ENCODE measurements at places on chromosomes 6 and 20.

DNA sequence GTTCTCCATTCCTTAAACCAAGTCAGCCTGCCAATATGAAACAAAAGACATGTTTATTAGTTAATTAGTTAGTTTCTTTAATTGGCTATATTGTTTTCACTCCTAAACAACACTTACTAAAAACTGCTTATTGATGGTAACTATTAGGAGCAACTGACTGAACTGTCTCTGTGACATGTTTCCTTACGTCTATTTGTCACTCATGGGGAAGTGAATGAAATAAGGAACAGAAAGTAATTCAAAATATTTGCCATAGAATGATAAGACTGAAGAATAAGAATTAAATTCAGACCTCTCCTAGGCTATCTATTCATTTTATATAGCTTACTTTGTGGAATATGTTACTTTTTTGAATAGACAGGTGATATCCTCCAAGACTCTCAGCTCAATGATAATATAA lies 217.2 kb downstream of the LAMA2 start:
- no peak for DNase-seq

- DNase-seq = no peak
Observed at GRCh38 chr6:32208996-32209395, 14.9 kb downstream of the NOTCH4 start.

DNA sequence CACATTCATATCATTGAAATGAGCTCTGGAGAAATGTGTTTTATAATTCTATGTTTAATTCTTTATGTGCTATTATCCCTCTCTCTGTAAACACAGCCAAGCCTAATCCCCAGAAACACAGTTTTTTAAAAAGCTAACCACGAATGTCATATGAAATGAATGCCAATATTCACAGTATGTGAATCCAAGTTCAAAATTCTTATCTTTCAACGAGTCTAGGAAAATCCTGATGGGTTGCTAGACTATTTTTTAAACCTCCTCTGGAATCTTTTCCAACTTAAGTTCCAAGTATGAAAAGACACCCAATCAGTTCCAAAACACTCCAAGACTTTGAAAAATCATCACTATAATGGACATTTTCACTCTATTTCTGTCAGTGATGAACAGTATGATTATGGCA lies 689.3 kb downstream of the HACE1 start:
- no peak for DNase-seq

- DNase-seq = no peak
Observed at GRCh38 chr6:12509060-12509459, 207.5 kb upstream of the PHACTR1 start.

DNA sequence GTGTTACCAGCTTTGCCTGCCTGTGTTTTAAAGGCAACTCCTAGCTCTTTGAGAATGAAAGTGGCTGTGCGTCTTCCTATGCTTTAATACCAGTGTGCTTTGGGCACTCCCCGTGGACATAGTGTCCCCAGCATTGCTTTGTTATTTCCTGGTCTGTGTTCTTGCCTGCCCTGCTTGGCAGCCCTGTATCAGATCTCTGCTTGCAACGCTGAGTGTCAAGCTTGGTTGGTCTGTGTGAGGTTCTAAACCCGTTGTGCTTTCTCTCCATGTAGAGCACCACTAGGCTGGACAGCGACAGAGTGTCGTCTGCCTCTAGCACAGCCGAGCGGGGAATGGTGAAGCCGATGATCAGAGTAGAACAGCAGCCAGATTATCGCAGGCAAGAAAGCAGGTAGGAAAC lies 80.2 kb downstream of the AFDN start:
- no peak for DNase-seq

GRCh38 chr6:168574075-168574698 lies 133.2 kb downstream of the SMOC2 start:
- no peak for DNase-seq

- DNase-seq = no peak
Observed at GRCh38 chr6:55101157-55101556, 73.2 kb upstream of the HCRTR2 start.

DNA sequence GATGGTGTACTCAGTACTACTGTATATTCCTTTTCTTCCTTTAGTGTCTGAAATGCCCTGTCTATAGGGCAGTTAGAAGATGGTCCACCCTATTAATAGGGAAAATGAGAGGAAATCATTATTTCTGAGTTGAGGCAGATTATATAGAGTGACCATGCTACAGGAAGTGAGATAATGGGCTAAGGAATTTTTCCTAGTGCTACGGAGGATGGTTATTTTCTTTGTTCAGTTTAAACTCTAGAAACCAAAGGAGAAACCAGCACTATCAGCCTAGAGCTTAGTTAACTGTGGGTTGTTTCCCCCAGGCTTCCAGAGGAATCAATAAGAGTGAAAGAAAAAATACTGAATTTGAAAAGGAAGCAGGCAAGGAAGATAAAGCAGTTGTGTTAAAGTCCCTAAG lies 474 bp downstream of the TSBP1 start:
- DNase-seq = no peak

- no peak for DNase-seq
Observed at GRCh38 chr6:47241742-47242482, 67.8 kb downstream of the TNFRSF21 start.

DNA sequence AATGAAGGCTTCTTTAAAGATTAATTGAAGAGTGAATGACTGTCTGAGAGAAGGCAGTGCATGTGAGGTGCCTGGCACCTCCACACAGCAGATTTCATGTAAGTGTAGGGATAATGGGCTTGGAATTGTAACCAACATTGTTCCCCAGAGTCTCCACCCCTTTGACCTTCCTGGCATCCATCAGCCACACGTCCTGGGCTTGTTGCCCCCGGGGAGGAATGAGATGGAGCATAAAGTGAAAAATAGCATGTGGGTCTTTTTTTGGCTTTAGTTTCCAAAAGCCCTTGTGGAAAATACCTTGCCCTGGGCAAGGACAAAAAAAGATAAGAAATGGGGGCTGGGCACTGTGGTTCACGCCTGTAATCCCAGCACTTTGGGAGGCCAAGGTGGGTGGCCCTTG lies 242.2 kb upstream of the ECI2 start:
- DNase-seq = no peak

GRCh38 chr6:37357860-37358259 lies 4.1 kb downstream of the RNF8 start:
- no peak for DNase-seq

Measured in MM.1S (cell line).